Hippocampal formation (tissue), 2 donors: ENCODE measurements at places on chromosomes 3 and 15.
A peak's percentile ranks its signal among the peaks of the same experiment; 100 is the strongest.

GRCh38 chr3:79767194-79767904, 449 bp downstream of the ROBO1 start:
- no peak for DNase-seq

DNA sequence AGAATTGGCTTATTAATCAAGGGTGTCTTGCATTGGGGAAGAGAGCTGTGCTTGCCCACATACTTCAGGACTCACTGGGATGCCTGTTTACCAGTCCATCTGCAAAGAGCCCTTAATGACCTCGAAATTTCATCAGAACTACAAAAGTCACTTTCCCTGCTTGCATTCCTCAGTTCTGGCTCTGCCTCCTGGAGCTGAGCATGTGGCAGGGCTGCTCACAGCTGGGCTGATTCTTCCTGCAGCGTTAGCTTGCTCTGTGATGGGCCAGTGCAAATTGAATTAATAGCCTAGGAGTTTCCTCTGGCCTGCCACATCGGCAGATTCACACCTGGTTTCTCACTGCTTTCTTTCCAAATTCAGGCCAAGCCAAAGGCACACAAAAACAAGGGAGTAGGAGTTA, 108.9 kb downstream of the DUT start:
- DNase-seq = no peak

- peak; percentile 37 for DNase-seq
These were observed 6.8 kb downstream of the SERPINI1 start for GRCh38 chr3:167742338-167742737.

DNA sequence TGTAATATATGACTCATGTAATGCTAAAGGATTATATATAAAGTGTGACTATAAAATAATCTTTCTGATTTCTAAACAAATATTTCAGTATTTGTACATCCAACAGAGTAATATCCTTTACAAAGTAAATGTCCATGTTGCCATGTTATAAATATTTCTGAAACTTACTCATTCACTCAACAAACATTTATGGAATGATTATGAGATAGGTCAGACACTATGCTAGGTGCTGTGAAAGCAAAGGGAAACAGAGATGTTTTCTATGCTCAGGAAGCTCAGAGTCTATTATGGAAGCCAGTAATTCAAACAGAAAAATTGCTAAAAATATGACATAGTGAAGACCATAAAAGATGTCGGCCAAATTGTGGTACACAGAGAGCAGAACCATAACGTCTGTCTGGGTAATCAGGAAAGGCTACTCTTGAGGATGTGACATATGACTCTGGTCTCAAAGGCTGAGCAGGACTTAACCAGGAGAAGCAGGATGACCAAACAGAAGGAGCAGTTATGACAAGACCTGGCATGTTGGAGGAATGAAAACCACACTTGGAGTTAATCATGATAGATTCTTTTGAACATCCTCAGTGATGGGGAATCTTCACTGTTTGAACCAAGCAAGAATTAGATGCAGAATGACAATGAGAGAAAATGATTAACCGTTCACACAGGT, 39.0 kb upstream of the MYO5C start:
- DNase-seq = no peak

DNA sequence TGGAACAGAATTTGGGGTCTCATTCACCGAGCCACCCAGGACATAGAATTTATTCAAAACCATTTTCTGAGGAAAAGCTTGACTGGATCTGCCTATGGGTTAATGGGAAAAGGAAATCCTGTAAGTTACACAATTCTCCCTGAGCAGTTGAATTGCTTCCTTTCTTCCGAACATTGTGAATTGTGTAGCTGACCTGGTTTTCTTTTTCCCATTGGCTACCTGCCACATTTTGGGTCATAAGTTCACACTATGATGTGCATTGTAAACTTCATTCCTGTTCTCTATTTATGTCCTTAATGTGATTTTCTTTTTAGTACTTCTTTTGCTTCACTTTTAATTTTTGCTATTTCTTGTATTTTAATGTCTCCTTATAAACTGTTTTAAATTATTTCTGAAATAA, 386.0 kb upstream of the LRRC3B start:
- DNase-seq = no peak

DNA sequence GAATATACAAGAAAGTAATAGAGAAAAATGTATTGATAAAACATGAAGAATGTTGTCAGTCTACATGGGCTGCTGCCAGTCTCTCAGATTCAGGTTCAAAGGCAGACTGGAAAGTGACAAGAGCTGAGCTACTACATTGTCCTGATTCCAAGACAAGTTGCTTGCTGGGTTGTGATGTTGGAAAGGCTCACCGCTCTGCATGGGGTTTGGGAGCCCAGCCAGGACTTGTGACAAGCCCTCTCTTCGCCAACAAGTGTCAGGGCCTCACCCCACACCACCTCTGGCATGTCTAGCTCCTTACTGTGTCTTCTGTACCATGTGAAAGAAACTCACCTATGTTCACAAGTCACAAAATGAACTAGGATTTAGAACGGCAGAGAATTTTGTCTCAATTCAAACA, 43.0 kb upstream of the SH3GL3 start:
- no peak for DNase-seq

DNA sequence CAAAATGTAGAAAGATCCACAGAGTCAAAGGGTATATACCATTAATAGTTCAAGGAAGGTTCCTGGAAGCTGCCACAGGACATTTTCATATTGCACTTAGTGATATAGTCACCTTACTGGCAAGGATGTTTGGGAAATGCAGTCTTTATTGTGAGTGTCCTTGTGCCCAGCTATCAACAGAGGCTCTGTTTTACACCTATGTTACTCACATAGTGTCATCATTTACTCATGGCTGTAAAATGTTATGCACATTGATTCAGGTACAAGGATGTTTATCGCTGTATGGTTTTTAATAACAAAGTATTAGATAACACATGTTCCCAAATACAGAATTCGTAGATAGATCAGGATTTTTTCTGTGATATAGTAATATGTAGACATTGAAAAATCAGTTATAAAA, 50.9 kb downstream of the ZPLD1 start:
- no peak for DNase-seq

GRCh38 chr3:123258811-123259420, 57.2 kb downstream of the SEC22A start:
- no peak for DNase-seq

DNA sequence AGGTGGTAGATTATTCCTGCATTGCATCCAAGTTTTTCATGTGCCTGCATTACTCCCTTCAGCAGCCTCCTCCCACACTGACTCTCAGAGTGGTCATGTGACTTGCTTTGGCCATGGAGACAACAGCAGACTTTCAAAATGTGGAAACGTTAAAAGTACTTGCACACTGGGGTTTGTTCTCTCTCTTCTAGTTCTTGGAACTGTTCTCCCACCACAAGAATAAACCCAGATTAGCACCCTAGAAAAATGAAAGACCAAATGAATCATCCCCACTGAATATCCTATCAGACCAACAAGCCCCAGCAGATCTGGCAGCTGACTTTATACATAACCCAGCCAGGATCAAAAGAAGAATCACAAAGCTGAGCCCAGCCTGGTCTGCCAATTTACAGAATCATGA, 398.5 kb downstream of the VPS13C start:
- DNase-seq = no peak

- DNase-seq = no peak
These were observed 25.3 kb downstream of the FAM98B start for GRCh38 chr15:38479266-38479665.

DNA sequence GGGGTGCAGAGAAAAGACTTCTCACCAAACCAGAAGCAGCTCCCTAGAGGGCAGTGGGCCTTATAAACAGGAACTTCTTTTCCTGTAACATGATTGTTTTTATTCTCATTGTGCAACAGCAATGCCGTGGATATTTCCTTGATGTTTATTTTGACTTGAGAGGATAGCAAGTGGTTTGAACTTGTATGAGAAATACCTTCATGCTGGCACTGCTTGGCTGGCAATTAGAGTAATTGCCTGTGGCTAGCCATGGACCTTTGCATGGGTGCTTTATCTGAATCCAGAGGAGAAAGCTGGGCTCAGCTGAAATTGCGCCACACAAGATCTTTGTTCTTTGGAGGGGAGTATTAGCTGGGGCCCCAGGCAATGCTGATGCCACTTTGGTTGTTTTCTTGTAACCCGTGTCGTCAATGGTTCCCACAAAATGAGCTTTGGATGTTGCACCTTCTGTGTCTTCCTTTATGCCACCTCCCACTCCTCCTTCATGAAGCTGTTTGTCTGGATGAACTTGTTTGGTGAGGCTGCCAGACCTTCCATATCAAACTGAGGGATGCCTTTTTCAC, 37.9 kb downstream of the CMTM8 start:
- no peak for DNase-seq

DNA sequence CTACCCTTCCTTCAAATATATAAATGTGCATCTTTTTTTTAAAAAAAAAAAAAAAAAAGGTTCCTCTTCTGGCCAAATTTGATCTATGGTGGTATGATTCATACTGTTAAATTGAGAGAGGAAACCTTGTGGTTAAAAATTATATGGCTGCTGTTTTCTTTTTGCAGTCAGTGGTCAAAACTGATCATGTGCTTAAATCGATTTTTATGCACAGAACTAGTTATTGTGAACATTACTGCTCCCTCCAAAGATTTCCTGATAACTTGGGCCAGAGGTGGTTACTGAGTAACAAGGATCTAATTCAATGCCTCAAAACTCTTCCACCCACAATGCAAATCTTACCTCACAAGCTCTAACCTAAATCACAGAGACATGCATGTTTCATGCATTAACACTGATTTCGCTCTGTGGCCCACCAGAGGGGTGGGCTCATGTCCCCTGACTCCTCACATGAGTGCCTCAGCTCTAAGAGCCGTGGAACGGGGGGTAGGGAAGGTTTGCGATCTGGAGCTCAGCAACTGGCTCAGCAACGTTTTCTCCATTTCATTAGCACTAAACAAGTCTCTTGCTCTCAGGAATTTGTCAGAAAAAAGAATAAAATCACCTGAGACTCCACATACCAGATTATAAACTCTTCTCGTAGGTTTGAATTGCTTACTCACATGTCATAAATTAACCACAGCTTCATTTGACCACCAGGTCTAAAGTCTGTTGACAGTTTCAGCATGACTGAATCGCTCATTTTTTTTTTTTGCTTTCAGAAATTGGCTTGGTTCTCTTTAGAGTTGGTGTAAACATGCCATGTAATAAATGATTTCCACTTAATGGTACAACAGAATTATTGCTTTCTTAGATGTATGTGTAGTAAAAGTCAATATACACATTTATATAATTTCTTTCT, 280.4 kb downstream of the CD47 start:
- DNase-seq = no peak

DNA sequence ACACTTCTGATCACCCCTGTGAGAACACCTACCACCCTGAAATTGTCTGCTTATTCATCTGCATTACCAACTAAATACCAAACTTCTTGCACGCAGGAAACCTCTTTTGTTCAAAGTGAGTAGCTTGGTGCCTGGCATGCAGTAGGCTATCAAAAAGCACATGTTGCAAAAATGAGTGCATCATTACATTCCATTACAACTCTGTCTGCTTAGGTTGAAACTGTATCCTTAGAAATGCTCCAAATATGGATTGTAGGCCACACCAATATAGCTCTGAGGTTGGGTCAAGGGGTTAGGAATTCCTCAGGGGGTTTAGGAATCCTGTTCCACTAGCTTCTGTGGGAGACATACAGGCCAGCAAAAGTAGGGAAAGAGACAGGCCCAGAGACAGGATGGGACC, 107.2 kb downstream of the THRB start:
- no peak for DNase-seq

- DNase-seq = no peak
These were observed 96.7 kb upstream of the PLXNA1 start for GRCh38 chr3:126886217-126886616.

DNA sequence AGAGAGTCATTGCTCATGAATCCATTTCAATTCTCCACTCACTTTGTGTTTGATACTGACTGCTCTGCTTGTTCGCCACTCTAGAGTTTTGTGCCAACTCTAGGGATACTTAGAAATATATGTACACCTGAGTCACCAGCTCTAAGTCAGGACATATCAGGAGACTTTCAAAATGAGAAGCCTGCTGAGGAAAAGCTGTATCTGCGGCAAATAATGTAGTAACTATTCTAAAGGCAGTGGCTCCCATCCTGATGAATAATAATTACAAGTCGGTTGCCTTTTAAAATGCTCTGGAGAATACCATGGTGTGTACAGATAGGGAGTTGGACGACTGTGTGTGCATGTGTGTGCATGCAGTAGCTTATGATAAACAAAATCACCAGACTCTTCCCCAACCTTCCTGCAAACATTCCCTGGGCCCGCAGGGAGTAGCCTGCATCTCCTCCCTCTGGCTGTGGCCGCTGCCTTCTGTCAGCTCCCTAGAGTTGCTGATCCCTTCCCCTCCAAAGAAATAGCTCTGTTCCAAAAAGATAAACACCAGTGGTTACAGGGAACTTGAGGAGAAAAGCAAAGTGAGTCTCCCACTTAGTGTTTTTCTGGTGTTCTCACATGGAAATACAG, 346.3 kb upstream of the UMPS start:
- no peak for DNase-seq

- DNase-seq = no peak
These were observed 30.6 kb downstream of the ACAD9 start for GRCh38 chr3:128910006-128910405.

- no peak for DNase-seq
These were observed 279.8 kb downstream of the ADAMTS17 start for GRCh38 chr15:100061944-100062343.

- no peak for DNase-seq
These were observed 27.7 kb upstream of the VPS33B start for GRCh38 chr15:91050128-91050455.

- no peak for DNase-seq
These were observed 39.5 kb upstream of the CHRNB4 start for GRCh38 chr15:78680431-78681075.

DNA sequence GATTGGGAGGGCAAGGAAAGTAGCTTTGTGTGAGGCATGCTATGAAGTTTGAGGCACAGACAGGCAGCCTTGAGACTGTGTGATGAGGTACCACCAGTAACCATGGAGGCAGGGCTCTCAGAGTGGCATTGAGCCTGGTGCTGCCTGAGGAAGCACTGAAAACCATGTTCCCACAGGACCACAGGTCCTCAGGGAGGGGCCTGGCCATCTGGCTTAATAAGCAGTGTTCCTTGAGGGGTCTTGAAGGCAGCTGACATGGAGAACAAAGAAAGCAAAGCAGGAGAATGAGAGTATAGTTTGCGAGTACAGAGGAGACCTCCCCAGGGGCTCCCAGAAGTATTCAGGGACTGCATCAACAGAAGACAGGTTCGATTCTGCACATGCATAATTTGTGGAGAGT, 346.6 kb downstream of the EPHB1 start:
- DNase-seq = no peak

DNA sequence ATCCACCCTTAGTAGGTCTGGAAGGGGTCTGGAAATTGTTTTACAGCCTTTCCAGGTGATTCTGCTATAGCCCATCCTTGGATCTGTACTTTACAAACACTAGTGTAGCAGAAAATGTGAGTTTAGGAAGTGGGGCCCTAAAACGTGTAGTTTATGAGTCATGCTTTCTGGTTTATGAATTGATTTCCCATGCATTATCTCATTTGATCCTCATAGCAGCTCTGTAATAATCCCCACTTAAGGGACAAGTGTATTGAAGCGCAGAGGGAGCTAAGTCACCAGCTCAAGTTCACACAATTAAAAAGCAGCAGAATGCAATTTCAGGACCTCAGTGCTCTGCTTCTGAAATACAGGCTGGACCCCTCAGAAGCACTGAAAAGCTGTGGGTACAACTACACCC, 22.7 kb upstream of the STARD5 start:
- no peak for DNase-seq

GRCh38 chr3:172939651-172940293, 189.2 kb downstream of the ECT2 start:
- no peak for DNase-seq

GRCh38 chr3:123283074-123283473, 81.3 kb downstream of the SEC22A start:
- no peak for DNase-seq
